ENCODE measurements at places on chromosomes 4 and X.
A peak's percentile ranks its signal among the peaks of the same experiment; 100 is the strongest.

GRCh38 chr4:82136161-82136801 is 237.5 kb downstream of the HNRNPD start:
- DNase-seq, result no peak

DNA sequence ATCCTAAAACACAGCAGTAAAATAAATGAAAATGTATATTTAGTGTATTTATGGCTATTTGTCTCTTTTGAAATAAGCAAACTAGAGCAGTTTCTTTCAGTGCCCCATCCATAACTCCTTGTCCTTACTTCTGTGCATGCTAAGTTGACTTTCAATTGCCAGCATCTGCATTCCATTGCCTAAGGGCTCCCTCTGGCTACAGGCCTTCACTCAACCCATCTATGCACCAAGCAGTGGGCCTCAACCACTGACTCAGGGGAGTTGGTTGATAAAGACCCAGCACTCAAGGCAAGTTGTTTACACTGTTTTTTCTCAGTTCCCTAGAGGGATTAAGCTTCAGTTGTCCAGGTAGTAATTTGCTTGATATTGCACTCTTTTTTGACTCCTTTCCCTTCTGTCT is 265.7 kb downstream of the IQCM start:
- DNase-seq, result no peak

GRCh38 chr4:83266689-83267088 is 17.9 kb downstream of the COQ2 start:
- no peak for DNase-seq

GRCh38 chr4:74112399-74113105 is 13.6 kb upstream of the CXCL2 start:
- no peak for DNase-seq

- no peak for DNase-seq
These were observed 56.7 kb upstream of the ATOH1 start for GRCh38 chr4:93771640-93772411.

DNA sequence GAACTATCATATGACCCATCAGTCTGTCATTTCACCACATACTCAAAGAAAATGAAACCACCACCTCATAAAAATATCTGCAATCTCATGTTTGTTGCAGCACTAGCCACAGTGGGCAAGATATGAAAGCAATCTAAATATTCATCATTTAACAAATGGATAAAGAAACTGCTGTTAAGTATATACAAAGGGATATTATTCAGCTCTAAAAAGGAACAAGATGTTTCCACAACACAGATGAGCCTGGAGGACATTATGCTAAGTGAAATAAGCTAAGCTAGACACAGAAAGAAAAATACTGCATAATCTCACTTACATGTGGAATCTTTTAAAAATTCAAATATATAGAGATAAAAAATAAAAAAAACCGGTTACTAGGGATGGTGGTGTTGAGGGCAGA is 108.2 kb upstream of the BRWD3 start:
- DNase-seq, result no peak

DNA sequence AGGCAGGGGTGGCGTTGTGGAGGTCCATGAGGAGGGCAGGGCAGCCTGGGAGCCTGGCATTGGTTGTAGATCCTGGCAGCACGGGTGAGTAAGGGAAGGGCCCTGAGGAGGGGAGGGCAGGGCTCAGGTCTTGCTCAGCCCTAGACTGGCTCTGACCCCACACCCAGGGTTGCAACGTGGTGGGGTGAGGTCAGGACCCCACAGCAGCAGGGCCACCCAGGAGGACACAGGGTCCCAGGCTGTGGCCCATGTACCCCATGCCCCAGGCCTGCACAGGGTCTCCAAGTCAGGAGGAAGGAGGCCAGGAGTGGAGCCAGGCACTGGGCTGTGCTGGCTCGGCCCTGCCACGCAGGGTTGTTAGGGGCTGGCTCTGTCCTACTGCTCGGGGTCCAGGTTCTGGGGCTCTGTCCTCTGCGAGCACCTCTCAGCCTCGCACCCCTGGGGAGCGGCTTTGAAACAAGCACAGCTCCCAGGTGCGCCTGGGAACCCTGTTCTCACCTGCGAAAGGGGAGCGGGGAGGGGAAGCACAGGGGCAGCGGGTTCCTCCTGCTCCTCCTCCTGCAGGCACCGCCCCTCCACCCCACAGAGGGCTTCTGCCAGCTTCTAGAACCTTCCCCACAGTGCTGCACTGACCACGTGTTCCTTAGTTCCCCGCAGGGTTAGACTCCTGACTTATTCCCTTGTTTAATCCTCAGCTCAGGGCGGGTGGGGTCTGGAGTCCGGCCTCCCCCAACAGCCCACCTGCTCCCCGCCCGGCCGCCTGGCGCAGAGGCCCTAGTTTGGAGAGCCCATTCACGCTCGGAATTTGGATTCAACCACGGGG is 20.4 kb downstream of the MSANTD1 start:
- DNase-seq, result no peak

- DNase-seq, result peak; percentile 43
These were observed 88.2 kb upstream of the STS start for GRCh38 chrX:7059214-7059838.

DNA sequence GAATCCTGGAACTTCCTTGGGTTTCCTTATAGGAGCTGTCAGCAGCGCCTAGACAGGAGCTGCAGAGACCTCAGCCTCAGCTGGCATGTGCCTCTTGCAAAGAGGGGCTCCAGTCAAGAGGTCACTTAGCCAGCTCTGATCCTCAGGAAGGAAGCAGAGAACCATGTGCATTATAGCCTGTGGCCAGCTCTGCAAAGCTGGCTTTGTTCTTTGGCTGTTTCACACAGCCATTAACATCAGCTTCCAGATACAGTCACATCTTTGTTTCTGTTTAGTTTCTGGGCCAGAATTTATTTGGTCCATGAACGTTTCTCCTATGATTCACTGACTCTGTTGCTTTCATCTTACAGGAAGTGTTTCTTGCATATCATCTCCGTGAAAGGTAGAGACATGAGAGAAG is 92.4 kb downstream of the CC2D2A start:
- no peak for DNase-seq
